ENCODE measurements at places on chromosomes 2 and 18.

DNA sequence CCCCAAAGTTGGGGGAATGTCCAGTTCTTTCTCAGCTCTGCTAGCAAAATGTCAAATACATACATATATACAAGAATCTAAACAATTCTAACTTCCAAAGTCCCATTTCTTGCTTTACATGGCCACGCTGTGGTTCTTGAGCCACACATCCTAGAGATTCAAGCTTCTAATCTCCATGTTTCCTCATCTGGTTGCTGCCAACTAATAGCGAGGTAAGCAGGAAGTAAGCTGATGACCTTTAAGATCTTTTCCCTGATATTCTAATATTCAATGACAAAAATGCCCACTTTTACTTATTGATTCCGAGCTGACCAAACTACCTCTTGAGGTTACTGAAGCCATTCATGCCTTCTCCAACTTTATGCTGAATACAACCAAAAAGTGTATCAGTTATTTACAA, 3.3 kb downstream of the VPS54 start:
- DNase-seq, result no peak

DNA sequence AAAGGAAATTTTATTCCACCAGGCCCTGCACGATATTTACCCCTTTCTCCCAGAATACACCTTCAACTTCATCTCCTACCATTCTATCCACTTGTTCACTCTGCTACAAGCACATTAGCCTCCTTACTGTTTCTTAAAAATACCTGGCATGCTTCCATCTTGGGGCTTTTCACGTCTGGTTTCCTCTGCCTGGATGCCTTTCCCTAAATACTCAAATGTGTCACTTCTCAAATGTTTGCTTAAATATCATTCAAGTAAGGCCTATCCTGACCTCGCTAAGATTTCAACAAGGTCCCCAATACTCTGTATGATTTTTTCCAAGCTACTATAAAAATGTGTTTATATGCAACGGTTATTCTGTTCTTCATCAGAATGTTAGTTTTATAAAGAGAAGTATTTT, 433.0 kb upstream of the CHAC2 start:
- no peak for DNase-seq

GRCh38 chr2:8028036-8028435, 653.8 kb upstream of the ID2 start:
- no peak for DNase-seq

DNA sequence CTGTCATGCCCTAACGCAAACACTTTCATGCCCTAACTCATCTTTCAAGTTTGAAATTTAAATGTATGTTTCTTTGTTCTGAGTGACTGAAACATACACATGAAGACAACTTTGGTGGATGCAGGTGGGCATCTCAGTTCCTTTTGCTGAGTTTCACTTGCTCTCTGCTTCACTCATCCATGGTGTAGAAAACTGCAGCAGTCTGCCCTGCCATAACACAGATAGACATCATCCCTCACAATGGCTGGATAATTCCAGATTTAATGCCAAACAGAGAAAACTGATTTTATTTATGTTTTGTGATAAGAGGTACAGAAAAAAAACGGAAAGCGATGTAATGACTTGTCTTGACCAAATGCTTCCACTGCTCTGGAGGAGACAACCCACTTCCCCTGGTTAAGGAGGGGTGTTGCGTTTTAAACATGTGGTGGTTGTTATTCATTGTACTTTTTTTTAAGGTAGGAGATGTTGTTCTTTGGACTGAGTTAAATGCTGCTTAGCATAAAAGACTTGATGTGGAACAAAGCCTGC, 70.4 kb downstream of the RHBDD1 start:
- no peak for DNase-seq

DNA sequence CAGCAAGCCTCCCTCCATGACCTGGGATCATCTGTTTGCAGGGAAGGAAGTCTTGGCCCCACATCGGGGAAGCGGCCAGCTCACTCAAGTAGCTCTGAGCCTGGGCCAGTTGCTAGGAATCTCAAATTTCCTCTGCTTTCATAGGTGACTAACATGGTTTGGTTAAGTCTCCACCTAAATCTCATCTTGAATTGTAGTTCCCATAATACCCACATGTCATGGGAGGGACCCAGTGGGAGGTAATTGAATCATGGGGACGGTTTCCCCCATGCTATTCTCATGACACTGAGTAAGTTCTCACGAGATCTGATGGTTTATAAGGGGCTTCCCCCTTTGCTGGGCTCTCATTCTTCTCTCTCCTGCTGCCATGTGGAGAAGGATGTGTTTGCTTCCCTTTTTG, 75.2 kb downstream of the LBH start:
- no peak for DNase-seq

DNA sequence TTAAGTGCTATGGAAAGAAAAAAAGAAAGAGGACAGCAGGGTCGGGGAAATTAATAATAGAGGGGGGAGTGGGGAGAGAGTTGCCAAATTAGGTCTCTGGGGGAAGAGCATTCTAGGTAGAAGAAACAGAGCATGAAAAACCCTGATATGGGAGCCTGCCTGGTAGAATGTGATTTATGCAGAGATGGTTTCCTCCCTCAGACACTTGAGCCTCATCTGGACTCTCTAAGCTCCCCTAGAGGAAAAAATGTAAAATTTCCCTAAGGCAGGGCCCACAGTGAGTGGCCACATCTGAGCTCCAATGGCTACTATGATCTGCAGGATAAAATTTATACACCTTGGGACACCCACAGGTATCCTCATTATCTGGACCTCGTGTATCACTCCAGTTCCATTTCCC, 20.6 kb upstream of the EPAS1 start:
- DNase-seq, result no peak

- no peak for DNase-seq
Measured at GRCh38 chr2:135473567-135473966, 57.5 kb downstream of the ZRANB3 start.

DNA sequence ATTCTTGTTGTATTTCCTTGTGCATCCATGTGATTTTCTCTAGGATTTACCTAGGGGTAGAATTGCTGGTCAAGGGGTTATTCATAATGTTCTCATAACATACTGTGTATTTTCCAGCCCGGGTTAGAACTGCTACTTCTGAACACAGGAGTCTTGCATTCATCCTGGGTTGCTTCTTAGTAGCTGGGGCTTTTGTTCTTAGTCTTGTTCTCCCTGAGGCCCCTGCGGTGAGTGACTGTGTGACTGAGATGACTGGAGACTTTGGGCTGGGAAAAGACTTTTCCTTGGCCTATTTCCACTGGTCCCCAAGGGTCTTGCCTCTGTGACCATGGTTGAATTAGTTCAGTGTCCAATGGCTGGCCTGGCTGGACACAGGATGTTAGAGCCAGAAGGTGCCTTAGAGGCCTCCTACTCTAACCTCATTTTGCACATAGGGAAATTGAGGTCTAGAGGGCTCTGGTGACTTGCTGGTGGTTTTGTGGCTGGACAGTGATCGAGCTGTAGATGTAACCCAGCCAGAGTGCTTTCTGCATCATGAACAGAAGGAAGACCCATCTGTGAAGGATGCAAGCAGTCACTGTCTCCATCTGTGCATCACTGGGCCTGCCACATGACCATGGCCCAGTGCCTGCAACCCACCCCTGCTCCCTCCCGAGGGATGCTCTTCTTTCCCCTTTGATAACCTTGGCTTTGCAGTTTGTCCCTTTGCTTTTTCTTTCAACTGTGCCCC, 233.3 kb downstream of the FHOD3 start:
- DNase-seq, result no peak

GRCh38 chr2:69776886-69777785, 35.2 kb downstream of the ANXA4 start:
- DNase-seq, result no peak

GRCh38 chr2:75603477-75603876, 42.7 kb upstream of the EVA1A start:
- no peak for DNase-seq

DNA sequence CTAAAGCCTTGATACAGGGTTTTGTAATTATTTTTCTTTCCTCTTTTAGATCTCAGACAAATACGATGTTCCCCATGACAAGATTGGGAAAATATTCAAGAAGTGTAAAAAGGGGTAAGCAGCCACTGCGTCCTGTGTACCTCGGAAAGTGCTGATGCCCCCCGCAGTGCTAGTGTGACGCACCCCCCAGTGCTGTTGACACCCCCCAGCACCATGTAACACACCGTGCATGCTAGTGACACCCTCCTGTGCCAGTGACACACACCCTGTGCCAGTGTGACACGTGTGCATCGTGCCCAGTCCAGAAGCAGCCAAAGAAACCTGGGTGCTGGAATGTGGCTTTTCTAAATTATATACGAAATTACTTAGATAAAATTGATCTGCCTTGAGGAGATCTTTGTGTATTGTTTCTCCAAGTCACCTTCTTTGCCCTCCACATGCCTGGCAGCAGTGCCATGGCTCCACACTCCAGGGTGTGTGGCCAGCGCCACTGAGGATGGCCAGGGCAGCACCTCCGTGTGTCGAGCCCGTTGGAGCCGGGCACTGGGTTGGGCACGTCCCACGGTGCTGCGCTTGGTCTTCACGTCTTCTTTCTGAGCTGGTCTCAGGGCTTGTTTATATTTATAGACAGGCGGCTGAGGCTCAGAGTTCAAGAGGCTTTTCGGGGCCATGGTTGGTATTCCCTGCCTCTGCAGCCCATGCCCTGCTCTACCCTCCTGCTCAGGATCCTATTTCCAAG, 44.3 kb upstream of the KLF11 start:
- DNase-seq, result no peak

- DNase-seq, result no peak
Measured at GRCh38 chr2:39934851-39935250, 155.8 kb upstream of the THUMPD2 start.

Data from stimulated activated CD8-positive, alpha-beta memory T cell treated with anti-CD3 and anti-CD28 coated beads, Interleukin-4, amount 100 ng/mL, for 4 hours (primary cell).